ENCODE measurements at places on chromosomes 4 and X.

DNA sequence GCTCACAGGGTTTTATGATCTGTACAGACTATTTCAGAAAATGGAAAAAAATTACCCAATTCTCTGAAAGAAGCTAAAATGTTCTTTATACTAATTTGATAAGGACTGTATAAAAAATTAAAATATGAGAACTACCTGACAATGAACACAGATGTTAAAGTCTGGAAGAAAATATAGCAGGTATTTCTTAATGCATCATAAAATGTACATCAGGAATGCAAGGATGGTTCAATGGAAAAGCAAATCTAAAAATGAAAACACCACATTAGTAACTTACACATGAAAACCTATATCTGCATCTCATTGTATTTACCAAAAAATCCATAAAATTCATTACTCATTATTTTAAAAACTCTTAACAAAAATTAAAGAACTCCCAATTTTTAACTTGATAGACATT is 39.4 kb downstream of the ARHGAP6 start:
- DNase-seq = no peak

- DNase-seq = no peak
These were observed 1387.6 kb downstream of the STIM2 start for GRCh38 chr4:28248269-28248668.

GRCh38 chr4:2322227-2322626 is 60.3 kb upstream of the MXD4 start:
- no peak for DNase-seq

- peak; percentile 8 for DNase-seq
These were observed 6.0 kb upstream of the CENPE start for GRCh38 chr4:103204111-103204510.

- DNase-seq = no peak
These were observed 289.5 kb downstream of the USP46 start for GRCh38 chr4:52369649-52370048.

GRCh38 chr4:48138936-48139335 is 4.9 kb upstream of the TXK start:
- DNase-seq = no peak

GRCh38 chrX:111376897-111377578 is 35.0 kb downstream of the DCX start:
- DNase-seq = no peak

DNA sequence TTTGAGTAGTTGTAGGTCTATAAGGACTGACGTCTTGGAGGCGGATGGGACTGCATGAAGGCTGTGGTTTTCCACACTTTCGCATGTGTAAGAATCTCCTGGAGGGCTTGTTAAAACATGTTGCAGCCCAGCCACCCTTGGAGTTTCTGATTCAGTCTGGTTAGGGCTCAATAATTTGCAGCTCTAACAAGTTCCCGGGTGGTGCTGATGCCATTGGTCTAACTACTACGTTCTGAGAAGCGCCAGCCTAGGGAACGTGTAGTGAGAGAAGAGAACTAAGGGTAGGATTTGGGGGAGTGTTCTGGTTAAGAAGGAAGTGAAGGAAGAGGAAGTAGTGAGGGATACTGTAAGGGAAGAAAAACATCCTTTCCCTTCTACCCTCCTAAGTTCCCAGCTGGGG is 138.9 kb downstream of the LARP7 start:
- no peak for DNase-seq
